ELF-1 (cell line): ENCODE measurements at places on chromosomes 3 and 15.

DNA sequence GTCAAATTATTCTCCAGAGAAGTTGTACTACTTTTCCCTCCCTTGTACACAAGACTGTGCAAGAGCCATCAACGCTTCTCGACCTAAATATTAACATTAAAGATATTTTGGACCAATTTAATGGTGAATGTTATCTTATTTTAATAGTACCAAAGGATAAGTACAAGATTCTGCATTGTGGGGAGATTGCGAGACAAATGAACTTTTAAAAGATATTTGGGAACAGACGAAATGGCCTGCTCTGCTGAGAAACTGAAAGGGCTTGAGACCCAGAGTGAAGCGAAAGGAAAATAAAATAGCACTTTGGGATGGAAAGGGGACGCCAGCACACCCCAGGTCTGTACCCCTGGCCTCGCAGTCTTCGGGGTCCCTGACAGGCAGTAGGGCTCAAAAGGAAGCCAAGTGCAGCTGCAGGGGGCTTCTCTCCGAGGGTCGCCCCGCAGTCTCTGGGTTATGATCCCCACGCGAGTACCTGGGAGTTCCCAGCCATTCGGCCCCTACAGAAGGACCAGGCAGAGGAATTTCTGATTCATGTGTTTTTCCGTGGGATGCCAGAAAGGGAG lies 97.6 kb upstream of the VGLL3 start:
- no peak for DNase-seq

GRCh38 chr15:48408327-48408726 lies 77.1 kb downstream of the DUT start:
- no peak for DNase-seq

DNA sequence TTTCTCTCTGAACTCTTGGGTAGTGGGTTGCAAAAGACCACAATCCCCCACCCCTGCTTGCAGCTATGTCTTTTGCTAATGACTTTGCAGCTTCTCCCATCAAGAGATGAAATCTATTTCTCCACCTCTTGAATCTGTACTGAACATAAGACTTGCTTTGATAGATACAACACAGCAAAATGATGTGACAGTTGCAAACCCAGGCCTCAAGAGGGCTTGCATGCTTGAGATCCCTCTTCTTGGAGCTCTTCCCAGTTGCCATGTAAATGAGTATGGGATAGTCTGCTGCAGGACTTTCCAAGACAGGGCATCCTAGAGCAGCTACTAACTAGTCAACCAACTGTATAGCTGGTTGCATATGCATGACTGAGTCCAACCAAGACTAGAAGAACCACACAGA lies 783.6 kb downstream of the PDCD6IP start:
- DNase-seq: no peak

DNA sequence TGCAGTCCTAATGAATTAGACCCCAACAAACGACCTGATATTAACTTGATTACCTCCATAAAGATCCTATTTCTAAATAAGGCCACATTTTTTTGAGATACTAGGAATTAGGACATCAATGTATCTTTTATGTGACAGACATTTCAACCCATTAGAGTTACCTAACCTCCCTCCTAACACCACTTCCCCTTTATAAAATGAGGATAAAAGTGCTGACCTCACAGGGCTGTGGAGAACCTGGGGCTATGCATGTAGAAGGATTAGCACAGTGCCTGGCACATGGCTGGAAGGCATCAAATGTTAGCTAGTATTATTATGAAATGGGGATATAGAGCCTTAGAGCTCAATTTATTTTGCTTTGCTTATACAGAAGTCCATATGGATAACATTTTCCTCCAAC lies 53.5 kb upstream of the LRRN1 start:
- DNase-seq: no peak

DNA sequence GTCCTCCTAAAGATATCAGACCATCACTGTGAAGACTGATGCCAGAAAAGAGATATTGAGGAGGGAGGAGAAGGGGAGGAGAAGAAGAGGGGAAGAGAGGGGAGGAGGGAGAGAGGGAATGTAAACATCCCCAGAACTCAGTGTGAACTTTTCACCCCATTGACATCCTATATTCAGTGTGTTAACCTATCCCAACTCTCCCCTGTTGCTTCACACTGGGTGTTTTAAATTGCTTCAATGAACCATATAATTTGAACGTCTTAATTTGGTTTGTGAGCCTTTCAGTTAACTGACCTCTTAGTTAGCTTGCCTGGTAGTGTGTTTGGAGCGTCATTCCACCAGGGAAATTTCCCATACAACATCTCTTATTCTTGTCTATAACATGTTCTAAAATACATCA lies 29.8 kb upstream of the PTPRG start:
- DNase-seq: no peak

DNA sequence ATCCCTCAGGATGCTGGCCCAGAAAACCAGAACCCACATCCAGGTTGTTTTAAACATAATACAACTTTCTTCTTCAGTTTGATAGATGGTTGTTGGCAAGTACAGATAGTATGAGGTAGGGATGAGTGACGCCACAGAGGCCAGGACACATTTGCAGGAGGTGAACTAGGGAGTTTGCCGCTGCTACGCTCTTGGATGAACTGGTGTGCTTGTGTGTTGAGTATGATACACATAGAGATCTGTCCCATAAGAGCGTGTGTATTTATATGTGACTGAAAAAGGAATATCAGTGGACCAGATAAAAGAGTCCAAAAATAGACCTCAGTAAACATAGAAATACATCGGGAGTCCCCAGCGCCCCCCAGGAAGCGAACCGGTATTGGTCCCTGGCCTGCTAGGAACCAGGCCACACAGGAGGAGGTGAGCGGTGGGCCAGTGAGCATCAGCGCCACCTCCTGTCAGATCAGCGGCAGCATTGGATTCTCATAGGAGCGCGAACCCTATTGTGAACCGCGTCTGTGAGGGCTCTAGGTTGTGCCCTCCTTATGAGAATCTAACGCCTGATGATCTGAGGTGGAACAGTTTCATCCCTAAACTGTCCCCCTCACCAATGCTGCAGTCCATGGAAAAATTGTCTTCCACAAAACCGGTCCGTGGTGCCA lies 98.1 kb downstream of the LRRK1 start:
- peak; percentile 61 for DNase-seq

- no peak for DNase-seq
Measured at GRCh38 chr3:64815195-64815631, 127.4 kb upstream of the ADAMTS9 start.
